ENCODE measurements at places on chromosomes 2 and 18.

- DNase-seq, result no peak
Observed at GRCh38 chr2:20629581-20630171, 21.2 kb downstream of the HS1BP3 start.

DNA sequence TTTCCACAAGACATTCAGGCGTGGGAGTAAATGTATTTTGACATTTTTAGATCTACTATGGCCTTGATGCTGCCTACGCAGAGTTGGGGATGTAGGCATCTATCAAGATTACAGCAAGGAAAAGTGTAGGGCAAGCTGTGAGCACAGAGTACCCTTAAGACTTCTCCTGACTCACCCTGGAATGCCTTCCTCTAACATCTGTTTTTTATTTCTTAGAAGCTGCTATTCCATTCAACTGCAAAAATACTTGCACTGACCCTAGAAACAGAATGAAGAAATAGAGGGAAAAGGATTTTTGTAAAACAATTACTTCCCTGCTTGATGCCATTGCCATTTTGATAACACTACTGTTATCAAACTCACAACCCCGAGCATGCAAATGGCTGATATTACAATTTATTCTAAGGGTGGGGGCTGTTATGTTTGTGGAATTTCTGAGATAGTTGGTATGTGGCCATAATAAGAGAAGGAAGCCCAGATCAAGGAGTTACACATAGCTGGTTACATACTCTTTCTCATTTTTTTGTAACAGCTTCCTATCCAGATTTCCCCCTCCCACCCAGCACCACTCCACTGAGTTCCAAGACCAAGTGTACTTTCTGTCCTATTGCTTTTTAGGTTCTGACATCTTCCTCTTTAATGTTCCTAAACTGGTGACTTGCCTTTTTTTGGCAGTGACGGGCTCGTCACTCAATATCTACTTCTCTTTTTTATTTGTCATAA, 6.0 kb upstream of the ROCK1 start:
- no peak for DNase-seq

GRCh38 chr18:74140582-74140981, 7.1 kb downstream of the FBXO15 start:
- no peak for DNase-seq

- no peak for DNase-seq
Observed at GRCh38 chr2:9424447-9425164, 1.2 kb downstream of the CPSF3 start.

DNA sequence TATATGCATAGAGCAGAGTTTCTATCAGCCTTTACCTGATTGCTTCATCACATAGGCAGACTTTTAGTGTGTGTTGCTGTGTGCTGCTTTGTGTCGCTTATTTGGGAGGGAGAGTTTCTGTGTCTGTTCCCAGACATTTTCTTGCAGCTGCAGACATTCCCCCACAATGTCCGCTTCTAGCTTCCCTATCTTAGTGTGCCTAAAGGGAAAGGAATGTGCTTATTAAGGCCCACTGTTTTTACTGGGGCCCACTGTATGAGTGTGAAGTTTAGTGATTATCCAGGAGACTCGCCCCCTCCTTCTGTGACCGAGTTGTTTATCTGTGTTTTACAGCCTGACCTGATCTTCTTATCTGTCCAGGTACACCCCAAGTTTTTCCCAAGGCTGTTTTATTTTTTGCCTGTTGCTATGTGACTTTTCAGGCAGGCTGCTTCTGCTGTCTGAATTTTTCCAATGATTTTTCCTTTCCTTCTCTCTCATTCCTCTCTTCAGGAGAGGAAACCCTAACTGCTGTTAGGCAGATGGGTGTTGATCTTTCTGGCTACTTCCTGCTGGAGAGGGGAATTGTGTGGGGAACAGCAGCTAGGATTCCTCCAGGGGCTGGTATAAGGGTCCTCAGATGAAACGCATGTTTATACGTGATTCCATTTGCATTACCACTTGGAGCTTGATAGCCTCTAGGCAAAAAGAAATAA, 47.6 kb downstream of the STK17B start:
- no peak for DNase-seq

DNA sequence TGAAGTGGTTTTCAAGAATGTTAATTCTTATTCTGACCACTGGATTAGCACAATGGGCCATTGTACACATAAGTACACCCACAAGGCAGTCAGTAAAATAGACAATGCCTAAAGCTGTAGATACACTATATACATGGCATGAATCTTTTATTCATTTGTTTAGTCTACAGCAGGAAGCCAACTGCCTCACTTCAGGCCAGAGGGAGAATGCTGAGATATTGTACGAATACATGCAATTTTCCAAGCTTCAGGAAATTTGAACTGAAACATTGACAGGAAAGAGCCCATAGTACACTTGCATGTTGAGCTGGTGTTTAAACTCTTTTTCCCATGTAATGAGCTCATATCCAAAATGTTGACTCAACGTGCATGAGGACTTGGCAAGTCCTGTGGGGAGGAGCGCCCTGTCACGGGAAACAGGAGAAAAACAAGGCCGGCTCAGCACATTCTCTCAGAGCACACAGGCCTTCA, 111.6 kb upstream of the CYP1B1 start:
- DNase-seq, result no peak

DNA sequence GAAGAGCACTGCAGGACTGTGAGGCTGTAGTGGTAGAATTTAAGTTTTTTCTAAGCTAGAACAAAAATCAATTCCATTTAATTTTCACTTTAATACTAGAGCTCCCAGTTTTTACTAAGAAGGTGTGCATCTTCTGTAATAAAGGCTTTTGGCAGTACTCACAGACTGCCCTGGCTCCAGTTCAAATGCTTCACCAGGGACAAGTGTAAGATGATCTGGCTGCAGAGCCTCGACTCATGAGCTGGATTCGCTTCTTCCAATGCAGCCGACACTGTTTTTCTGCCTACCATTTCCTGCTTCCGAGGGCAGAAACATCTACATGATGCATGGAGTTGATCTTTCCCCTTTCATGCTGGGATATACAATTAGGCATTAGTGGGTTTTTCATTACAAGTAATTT, 87.0 kb downstream of the FARSB start:
- DNase-seq, result no peak

GRCh38 chr2:206978746-206979145, 39.4 kb downstream of the CPO start:
- no peak for DNase-seq

- DNase-seq, result no peak
Observed at GRCh38 chr2:25711675-25712354, 38.4 kb upstream of the DTNB start.

GRCh38 chr2:28393114-28393836, 617 bp downstream of the FOSL2 start:
- DNase-seq, result no peak

GRCh38 chr2:12169721-12170120, 423.3 kb downstream of the LPIN1 start:
- no peak for DNase-seq

GRCh38 chr18:26091047-26091630, 726 bp upstream of the SS18 start:
- no peak for DNase-seq

- DNase-seq, result no peak
Observed at GRCh38 chr18:3279201-3280185, 17.6 kb downstream of the MYL12B start.

DNA sequence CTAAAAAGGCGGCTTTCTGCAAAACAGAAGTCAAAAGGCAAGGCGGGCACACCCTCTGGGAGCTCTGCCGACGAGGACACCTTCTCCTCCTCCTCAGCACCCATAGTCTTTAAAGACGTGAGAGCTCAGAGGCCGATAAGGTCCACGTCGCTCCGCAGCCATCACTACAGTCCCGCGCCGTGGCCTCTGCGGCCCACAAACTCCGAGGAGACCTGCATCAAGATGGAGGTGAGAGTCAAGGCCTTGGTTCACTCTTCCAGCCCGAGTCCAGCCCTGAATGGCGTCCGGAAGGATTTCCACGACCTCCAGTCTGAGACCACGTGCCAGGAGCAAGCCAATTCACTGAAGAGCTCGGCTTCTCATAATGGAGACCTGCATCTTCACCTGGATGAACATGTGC, 36.1 kb downstream of the SOCS6 start:
- DNase-seq, result no peak

DNA sequence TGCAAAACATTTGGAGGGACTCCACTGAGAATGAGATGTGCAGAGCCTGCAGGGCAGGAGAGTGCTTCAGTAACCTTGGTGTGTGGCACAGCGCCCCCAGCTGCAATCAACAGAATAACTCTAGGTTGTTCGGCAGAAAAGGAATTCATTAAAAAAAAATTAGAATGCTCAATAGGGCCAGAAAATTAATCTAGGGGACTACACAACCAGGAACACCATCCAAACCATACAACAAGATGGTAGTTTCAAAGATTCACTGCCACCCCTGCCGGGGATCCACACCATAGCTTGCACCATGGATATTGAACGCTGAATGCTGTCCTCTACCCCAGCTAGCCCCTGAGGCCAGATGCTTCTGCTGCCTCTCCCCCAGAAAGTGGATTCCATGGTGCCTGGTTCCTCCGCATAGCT, 50.1 kb downstream of the THUMPD2 start:
- DNase-seq, result peak; percentile 49

DNA sequence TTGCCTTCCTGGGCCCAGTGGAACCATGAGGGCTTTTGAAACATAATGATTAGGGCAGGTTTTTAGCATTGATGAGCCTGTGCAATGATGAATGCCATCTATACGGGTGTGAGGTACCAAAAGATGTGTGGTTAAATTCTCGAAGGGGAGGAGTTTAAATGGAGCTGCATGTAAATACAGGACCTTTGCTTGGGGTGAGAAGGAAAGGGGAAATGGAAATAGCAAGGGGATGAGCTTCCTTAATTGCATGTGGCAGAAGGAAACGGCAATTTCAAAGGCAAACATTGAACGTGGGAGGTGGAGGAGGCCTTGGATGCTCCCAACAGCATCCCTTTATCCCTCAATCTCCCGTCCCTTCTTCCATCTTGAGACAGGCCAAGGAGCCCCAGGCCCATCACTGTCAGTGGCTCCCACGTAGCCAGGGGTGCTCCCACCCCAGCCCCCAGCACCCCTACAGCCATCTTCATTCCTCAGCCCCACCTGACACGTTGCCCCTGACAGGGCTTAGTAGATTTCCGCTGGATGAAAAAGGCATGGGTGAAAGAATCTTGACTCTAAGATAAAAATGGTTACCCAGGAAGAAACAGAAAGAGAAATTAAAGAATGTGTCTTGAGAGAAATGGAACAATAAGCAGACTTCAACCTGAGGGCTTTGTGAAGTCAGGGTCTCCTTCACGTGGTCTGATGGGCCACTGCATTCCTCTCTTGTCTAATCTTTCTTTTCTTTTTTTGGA, 32.5 kb downstream of the INPP5D start:
- no peak for DNase-seq

DNA sequence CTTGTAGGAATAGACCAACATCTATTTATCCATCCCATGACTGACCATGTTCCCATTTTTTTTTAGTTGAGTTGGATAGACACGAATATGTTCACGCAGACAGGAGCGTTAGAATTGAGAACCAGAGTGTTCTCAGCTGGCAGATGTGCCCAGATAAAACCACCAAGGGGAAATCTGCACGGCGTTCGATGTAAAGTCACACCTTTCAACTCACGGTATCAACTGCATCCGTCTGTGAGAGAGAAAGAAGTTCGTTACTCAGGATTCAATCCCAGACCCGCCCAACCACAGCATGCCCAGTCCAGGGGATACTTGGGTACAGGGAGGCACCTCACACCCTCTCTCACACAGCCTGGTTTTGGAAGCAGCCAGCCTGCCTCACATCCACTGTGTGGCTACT, 26.1 kb downstream of the MAL start:
- DNase-seq, result no peak

GRCh38 chr2:110843496-110843895, 111.1 kb downstream of the ACOXL start:
- DNase-seq, result no peak

DNA sequence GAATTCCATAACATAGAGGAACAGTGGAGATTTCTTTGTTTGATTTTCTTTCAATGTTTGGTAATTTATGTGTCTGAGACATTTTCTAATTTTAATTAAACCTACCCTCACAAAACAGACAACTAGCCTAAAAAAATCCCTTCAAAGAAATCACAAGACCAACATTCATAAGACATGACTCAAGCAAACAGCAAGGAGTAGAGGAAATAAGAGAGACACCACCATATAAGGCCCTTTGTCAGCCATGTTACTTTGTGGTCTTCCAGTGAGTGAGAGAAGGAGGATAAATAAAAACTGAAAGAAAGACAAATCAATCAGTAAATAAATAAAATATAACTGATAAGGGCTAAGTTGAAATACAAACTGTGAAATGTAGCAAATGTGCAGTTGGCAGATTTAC, 830.8 kb upstream of the SLC39A10 start:
- DNase-seq, result peak; percentile 30

GRCh38 chr2:42342061-42342794, 18.8 kb downstream of the COX7A2L start:
- peak; percentile 57 for DNase-seq

- no peak for DNase-seq
Observed at GRCh38 chr2:100924122-100924519, 78.0 kb upstream of the RPL31 start.

DNA sequence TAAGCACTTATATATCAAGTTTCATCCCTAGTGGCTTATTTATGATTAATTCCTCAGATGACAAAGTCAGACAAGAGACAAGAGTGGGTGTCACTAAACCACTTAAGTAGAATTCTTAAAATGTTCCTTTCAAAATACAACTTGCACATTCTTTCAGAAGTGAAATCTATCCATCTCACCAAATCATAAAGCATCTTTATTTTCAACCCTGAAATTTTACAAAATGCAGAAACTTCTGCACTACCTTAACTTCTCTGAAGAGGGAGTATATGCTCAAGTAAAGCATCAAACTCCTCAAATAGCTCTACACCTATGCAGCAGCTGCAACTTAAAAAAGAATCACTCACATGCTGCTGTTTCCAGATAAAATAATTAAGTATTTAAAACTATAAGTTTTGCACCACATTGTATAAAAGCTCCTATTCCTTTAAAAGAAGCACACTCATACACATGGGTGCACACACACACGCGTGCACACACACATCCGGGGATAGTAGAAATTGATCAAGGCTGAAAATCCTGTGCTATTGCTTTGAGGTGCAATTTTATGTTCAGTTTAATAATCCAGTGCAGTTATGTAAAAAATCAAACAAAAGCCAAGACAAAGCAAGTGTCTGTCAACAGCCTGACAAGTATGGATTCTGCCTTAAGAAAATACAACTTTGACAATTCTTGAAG, 244.5 kb downstream of the TCF4 start:
- DNase-seq, result peak; percentile 29

- no peak for DNase-seq
Observed at GRCh38 chr2:28422908-28423741, 30.5 kb downstream of the FOSL2 start.

DNA sequence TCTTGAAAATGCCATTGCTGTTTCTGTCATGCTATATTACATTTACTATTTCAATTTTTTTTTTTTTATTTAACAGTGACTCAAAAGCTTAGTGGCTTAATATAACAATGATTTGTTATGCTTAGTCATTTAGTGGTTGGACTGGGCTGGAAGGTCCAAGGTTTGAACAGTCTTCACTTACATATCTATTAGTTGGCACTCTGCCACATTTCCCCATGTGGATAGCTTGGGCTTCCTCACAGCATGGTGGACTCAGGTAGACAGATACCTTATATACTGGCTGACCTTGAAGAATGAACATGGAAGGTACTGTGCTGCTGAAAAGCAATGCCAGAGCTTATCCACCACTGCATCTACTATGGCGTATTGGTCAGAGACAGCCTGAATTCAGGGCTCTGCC, 909.5 kb upstream of the SOX11 start:
- no peak for DNase-seq

GRCh38 chr2:1493431-1494126, 80.3 kb downstream of the TPO start:
- DNase-seq, result no peak

GRCh38 chr2:59080451-59081181, 839.5 kb upstream of the FANCL start:
- no peak for DNase-seq

- DNase-seq, result peak; percentile 77
Observed at GRCh38 chr2:36356990-36357846, 1.6 kb downstream of the CRIM1 start.
